ENCODE measurements at places on chromosomes 12 and 14. TPM values are rescaled to one million over a fixed set of nuclear protein-coding genes. Genes with fewer than 3 reads are reported as not detected.

DNA sequence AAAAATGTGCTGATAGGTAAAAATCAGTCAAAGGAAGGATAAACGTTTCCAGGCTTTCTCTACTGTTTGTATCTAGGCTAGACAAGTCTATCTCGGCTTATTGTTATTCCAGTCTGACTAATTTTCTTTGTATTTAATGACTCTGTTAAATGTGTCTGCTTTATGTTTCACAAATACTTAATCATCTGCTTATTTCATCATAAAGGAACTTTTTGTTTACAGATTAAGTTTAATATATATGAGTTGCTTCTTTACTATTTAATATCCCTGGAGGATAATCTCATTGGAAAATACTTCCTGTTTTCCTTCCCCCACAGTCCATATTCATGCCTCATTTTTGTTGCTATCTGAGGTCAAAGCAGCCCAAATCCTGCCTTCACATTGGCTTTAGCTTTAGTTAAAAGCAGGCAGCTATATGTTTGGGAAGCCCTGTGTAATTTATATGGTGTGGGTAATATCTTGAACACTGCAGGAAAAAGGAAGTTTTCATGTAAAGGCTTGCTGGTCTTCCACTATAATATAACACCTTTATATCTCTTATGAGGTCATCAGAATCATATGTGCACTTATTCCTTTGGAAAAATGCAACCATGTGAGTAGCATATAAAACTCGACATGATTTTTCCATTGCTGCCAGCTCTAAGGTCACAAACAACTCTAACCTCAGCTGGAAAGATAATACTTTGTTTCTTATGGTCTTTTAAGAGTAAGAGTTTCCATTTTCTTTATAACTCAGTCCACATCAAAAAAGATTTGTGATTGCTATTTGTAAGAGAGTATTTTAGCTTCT, 76.8 kb downstream of the ALX1 start:
- no peak overlapping the region for H3K4me3 ChIP-seq
- no peaks in the 10 kb centered on the region for H3K36me3 ChIP-seq
- no peaks in the 10 kb centered on the region for H3K4me1 ChIP-seq
- H3K27me3 ChIP-seq, result peaks cover 10% of the 10 kb centered on the region
- no peak overlapping the region for H3K27ac ChIP-seq

DNA sequence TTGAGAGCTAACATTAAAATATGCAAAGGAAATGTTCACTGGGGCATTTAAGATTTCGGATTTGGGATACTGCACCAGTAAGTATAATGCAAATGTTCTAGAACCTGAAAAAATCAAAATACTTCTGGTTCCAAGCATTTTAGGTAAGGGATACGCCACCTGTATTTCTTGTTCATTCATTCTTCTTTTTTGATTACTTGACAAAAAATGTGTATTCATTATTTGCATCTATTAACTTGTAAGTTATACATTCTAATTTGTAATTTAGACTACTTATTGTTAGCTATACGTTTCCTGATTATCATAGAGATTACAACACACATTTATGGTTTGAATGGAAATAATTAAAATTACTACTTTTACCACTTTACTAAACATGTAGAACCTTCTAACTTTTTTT, 486.9 kb downstream of the SOX5 start:
- DNase-seq, result no peak
- no peaks in the 10 kb centered on the region for H3K27me3 ChIP-seq
- H3K4me1 ChIP-seq, result no peaks in the 10 kb centered on the region

- H3K27ac ChIP-seq, result peak overlapping the region; percentile 28
- H3K4me3 ChIP-seq, result no peak overlapping the region
- H3K36me3 ChIP-seq, result no peaks in the 10 kb centered on the region
- H3K27me3 ChIP-seq, result no peaks in the 10 kb centered on the region
- DNase-seq, result no peak
Measured at GRCh38 chr12:27453421-27453820, 6.9 kb downstream of the SMCO2 start.

DNA sequence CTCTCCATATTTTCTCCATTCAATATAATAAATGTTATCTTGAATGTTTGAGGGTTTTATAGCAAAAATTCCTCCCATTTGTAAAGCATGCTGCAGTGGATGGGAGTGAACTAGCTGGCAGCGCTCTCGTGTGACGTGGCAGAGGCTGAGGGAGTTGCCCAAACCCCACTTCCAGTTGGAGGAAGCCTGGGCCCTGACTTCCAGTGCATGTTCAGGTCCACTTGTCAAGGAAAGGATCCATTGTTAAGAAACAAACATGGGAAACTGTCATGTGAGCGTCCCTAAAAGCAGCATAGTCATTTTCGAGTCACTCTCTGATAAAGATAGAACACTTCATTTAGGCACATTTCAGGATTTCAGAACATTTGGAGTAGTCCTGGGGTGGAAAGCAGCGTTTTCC, 116.6 kb downstream of the SLC25A47 start:
- no peaks in the 10 kb centered on the region for H3K27me3 ChIP-seq
- no peak for DNase-seq
- no peaks in the 10 kb centered on the region for H3K36me3 ChIP-seq
- no peak overlapping the region for H3K4me3 ChIP-seq
- peak overlapping the region; percentile 72 for H3K27ac ChIP-seq

DNA sequence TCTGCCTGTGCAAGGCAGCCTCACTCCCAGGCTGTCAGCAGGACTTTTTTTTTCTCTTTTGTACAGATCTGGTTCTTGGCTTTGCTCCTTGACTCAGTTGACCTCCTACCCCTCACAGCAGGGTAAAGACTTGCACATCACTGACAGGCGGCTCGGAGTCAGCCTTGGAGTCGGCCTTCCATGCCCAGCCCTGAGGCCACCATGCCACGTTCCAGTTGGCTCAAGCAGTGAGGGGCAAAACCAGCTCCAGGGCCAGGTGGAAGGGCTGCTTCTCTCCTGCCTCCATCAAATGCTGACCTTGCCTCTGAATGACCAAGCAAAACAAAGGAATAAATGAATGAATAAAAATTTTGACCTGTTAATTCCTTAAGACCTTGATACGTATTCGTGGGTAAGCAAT, 27.6 kb downstream of the JAG2 start:
- no peaks in the 10 kb centered on the region for H3K27me3 ChIP-seq
- peaks cover 14% of the 10 kb centered on the region for H3K36me3 ChIP-seq
- no peak overlapping the region for H3K27ac ChIP-seq
- no peaks in the 10 kb centered on the region for H3K4me1 ChIP-seq

DNA sequence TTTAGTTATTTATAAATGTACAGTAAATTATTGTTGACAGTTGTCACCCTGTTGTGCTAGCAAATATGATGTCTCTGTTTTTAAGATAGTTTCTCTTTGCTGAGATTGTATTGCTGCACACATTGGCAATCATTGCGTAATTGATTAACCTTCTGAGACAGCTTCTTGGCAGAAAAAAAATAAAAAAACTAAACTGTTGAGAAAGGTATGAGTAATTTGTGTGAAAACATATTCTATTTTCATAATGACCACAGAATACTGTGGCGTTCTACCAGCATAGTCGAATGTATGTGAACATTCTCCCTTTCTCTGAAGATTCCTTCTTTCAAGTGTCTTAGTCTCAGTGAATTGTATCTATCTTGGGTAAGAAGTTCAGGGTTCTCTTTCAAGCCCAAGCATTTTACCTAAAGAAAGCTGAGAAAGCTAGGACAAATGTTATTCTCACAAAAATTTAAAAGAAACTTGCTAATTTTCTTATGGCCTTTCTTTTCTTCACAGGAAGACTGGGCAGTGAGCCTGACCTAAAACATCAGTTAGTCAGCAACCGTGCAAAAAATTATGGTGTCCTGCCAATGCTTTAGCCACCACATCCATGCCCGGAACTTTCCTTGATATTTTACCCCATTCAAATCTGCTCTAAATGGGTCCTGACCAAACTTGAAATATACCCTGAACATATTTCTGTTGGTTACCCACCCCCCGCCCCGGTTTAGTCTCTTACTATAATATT, 69.0 kb upstream of the REP15 start:
- peak overlapping the region; percentile 54 for H3K4me3 ChIP-seq
- peak overlapping the region; percentile 96 for H3K27ac ChIP-seq
- DNase-seq, result no peak
- H3K27me3 ChIP-seq, result no peaks in the 10 kb centered on the region
- H3K4me1 ChIP-seq, result peaks cover 71% of the 10 kb centered on the region
- no peaks in the 10 kb centered on the region for H3K36me3 ChIP-seq

- no peak overlapping the region for H3K27ac ChIP-seq
- no peaks in the 10 kb centered on the region for H3K4me1 ChIP-seq
- no peak overlapping the region for H3K4me3 ChIP-seq
- H3K36me3 ChIP-seq, result no peaks in the 10 kb centered on the region
- no peak for DNase-seq
- H3K27me3 ChIP-seq, result no peaks in the 10 kb centered on the region
Measured at GRCh38 chr14:35326375-35326774, 34.2 kb downstream of the PSMA6 start.

- no peaks in the 10 kb centered on the region for H3K27me3 ChIP-seq
- no peak for DNase-seq
- H3K36me3 ChIP-seq, result no peaks in the 10 kb centered on the region
- peak overlapping the region; percentile 93 for H3K27ac ChIP-seq
- peak overlapping the region; percentile 84 for H3K4me3 ChIP-seq
- H3K4me1 ChIP-seq, result peaks cover 52% of the 10 kb centered on the region
Measured at GRCh38 chr14:89618811-89619551, 201.9 kb upstream of the FOXN3 start.

DNA sequence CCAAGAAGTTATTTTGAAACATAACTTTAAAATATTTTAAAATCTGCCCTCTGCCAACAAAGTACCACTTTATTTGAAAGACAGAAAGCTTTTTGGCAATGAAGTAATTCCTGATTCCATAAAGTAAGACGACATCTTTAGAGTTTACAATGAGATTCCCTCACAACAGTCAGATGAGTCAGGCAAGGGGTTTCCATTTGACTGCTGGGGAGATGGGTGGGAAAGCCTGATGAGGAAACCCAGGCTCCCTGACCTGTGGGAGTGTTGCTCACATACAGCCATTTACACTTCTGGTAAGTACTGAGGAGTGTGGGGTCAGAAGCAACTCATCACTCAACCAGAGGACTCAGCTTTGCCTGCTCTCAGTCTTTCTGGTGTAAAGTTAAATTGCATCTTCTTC, 10.2 kb downstream of the KITLG start:
- H3K36me3 ChIP-seq, result no peaks in the 10 kb centered on the region
- DNase-seq, result no peak
- H3K27me3 ChIP-seq, result peaks cover 2% of the 10 kb centered on the region
- no peaks in the 10 kb centered on the region for H3K4me1 ChIP-seq
- no peak overlapping the region for H3K4me3 ChIP-seq

- DNase-seq, result no peak
- H3K27ac ChIP-seq, result no peak overlapping the region
- H3K27me3 ChIP-seq, result peaks cover 22% of the 10 kb centered on the region
- peaks cover 5% of the 10 kb centered on the region for H3K36me3 ChIP-seq
- H3K4me3 ChIP-seq, result no peak overlapping the region
- H3K4me1 ChIP-seq, result no peaks in the 10 kb centered on the region
Measured at GRCh38 chr14:88667555-88668273, 104.9 kb downstream of the ZC3H14 start.

DNA sequence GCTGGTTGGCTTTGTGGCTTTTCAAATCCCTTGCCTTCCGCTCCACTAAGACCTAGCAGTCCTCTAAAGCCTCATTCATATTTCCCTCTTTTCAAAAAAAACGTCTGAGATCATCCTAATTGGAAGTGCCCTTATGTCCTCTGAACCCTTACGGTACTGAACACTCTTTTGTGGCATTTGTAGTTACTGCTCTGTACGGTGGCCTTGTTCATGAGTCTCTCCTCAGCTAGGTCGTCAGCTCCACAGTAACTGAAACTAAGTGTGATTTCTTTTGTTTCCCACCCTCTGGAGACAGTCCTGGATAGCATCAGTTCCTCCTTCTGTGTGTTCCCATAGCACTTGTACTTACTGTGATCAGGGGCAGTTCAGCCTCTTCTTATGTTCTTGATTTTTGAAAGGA, 49.7 kb downstream of the DAAM1 start:
- DNase-seq, result no peak
- no peaks in the 10 kb centered on the region for H3K27me3 ChIP-seq
- peaks cover 24% of the 10 kb centered on the region for H3K4me1 ChIP-seq
- peaks cover 2% of the 10 kb centered on the region for H3K36me3 ChIP-seq
- H3K27ac ChIP-seq, result no peak overlapping the region
- no peak overlapping the region for H3K4me3 ChIP-seq

- H3K36me3 ChIP-seq, result no peaks in the 10 kb centered on the region
- no peaks in the 10 kb centered on the region for H3K27me3 ChIP-seq
- no peak overlapping the region for H3K27ac ChIP-seq
- DNase-seq, result no peak
- peaks cover 7% of the 10 kb centered on the region for H3K4me1 ChIP-seq
Measured at GRCh38 chr12:80212938-80213645, 113.8 kb downstream of the OTOGL start.

- peak overlapping the region; percentile 70 for H3K27ac ChIP-seq
- no peak for DNase-seq
- peaks cover 34% of the 10 kb centered on the region for H3K4me1 ChIP-seq
- no peaks in the 10 kb centered on the region for H3K36me3 ChIP-seq
- H3K4me3 ChIP-seq, result no peak overlapping the region
Measured at GRCh38 chr12:62966990-62967506, 32.1 kb upstream of the PPM1H start.

DNA sequence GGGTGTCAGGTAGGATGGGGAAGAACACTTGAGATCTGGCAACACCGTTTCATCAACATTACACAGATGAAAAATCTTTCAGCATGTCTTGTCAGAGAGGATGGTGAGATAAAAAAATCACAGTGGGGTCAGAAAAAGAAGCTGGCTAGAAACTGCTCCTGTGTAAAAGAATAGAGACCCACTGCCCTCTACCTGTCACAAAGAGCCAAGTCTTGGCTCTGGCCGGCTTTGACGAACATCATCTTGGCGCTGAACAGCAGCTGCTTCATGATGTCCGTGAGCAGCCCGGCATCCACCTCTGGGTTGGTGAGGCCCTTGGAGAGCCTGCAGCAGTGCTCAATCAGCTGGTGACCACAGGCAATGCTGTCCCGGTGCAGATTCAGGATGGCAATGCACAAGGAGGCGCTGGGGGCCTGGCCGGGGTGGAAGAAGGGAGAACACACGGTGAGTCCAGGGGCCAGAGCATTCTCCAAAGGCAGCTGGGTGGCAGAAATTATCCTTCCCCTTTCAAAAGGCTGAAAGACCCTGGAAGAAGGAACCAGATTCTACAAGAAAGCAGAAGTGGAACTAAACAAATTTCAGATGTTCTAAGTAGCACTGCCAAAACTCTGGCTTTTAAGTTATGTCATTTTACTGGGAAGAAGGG, 50.2 kb downstream of the ZFYVE26 start:
- H3K4me1 ChIP-seq, result no peaks in the 10 kb centered on the region
- H3K36me3 ChIP-seq, result peaks cover 40% of the 10 kb centered on the region
- no peak overlapping the region for H3K27ac ChIP-seq
- H3K27me3 ChIP-seq, result no peaks in the 10 kb centered on the region
- H3K4me3 ChIP-seq, result no peak overlapping the region

GRCh38 chr14:95664546-95664945, 21.7 kb upstream of the TCL1B start:
- no peak for DNase-seq
- H3K36me3 ChIP-seq, result no peaks in the 10 kb centered on the region
- H3K27me3 ChIP-seq, result peaks cover 15% of the 10 kb centered on the region
- no peak overlapping the region for H3K27ac ChIP-seq
- H3K4me1 ChIP-seq, result no peaks in the 10 kb centered on the region
- no peak overlapping the region for H3K4me3 ChIP-seq

The PLEKHG7 gene
- total RNA-seq, result not detected

The MLXIP gene
- total RNA-seq, result 61.7 TPM

The KLHL33 gene
- total RNA-seq, result not detected

The TMEM233 gene
- not detected for total RNA-seq

The SLCO1B1 gene
- not detected for total RNA-seq

All from chondrocyte (in vitro differentiated cells).